Tibial nerve (tissue), 4 donors: ENCODE measurements at places on chromosomes 1 and 21. TPM values are rescaled to one million over a fixed set of nuclear protein-coding genes. Genes with fewer than 3 reads are reported as not detected.

DNA sequence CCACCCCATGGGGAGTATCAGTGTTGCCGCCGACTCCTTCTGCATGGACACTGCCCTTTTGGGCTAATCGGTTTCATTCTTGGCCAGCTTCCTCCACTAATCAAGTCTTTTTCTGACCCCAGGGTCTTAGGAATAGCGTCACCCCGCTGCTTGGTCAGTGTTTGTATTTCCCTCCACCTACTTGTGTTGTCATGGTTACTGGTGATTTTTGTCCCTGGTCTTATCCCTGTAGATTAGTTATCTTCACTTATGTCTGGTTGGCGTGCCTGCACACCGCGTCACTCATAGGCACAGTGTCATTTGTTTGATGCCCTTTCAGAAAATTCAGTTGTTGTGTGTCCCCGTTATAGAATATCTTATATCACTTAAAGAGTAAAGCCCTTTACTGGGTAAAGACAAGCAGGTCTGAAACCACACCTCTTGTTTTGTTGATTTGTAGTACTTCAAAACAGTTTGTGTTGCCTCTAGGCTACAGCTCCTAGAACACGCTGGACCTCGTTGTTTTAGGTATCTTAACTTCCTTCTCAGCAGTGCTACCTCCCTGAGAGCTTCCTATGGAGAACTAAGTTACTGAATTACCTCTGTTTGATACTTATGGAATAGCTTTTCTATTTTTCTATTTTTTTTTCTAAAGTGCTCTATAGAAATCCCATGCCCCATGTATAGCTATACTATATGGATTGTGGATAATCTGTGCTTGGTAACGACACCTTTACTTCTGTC, 868 bp downstream of the PPP1R12B start:
- DNase-seq: no peak

DNA sequence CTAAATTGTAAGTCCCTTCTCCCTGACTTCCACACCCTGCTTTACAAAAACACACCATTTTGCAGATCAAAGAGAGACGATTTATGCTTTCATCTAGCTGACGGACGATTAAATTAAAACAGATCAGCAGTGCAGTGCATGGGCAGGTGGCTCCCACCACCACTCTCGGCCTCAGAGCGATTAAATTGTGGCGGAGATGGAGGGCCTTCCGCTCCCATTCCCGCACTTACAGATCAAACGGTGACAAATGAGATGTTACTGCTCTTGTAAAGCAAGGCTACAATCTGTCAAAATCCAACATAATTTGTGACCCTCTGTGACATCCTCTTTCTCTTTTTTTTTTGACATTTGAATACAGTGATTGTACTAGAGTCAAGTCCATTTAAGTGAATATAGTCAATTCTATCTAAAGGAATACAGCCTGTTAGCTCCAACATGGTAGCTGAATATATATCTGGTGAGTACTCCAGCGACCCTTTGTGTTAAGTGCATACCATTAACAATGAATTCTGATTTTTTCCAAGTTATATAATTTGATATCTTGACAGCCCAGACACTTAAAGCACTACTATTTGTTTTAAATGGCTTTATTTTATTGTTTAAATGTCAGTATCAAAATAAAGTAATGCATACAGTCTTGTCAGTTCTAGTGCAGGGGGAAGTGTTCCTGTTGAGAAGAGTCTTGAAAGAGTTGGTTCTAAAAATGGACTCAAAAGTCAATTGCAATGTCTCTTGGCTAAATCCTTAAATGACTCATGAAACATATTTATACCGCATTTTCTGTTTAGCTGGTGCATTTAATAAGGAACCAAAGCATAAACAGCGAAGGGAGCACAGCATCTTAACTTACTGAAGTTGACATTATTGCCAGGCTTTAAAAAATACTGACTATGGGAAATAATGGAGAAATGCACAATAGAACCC, 109.0 kb downstream of the ESRRG start:
- no peak for DNase-seq

DNA sequence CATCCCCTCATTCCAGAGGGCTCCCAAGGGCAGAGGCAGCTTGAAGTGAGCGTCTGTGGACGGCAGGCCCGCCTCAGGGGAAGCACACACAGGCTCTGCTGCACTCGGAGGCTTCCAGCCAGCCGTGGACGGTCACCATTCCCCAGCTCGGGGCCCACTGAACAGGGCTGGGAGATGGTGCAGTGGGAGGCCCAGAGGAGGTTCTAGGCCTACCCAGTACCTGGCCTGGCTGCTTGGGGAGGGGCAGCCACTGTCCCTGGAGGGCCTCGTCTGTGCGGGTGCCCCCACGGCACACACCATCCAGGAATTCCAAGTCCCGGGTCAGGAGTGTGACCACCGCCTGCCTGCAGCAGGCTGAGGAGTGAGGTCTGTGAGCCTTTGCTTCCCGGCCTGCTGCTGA, 80.4 kb downstream of the SIK1 start:
- no peak for DNase-seq

DNA sequence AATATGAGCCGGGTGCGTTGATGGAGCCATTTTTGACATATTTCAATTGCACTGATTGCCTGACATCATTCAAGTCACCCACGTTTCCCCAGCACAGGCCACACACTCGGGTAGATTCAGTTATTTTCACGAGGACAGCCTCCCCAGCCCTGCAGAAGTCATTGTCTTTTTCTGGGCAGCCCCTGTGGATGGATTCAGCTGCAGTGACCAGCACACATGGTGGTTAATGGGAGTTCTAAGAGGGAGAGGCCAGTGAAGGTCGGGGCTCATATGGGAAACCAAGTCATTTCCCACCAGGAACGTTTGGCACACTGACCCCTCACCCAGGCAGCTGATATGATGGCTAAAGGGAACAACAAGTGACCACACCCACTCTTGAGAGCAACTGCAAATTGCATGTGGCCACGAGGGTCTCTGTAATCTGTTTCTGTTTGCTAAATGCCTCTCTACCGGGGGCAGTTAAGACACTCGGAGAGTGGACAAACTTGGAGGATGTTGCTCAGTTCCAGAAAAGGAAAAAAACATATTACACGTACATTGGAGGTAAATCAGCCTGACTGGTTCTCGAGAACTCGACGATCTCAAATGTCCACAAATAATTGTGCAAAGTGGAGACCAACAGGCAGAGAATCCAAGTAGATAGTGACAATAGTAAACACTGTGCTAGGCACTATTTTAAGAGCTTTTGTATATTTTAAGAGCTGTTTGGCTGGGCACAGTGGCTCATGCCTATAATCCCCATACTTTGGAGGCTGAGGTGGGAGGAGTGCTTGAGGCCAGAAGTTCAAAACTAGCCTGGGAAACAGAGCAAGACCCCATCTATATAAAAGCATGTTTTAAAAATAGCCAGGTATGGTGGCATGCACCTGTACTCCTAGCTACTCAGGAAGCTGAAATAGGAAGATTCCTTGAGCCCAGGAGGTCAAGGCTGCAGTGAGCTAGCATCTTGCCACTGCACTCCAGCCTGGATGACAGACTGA, 167.2 kb upstream of the IRF2BP2 start:
- no peak for DNase-seq

GRCh38 chr1:226872437-226872836, 2.0 kb downstream of the PSEN2 start:
- no peak for DNase-seq

- DNase-seq: no peak
Measured at GRCh38 chr21:33433425-33434114, 30.4 kb downstream of the IFNGR2 start.

GRCh38 chr1:49854741-49855140, 169.0 kb downstream of the AGBL4 start:
- DNase-seq: no peak

GRCh38 chr1:67188137-67188536, 21.9 kb downstream of the IL23R start:
- no peak for DNase-seq

- DNase-seq: no peak
Measured at GRCh38 chr1:105632342-105633196, 1423.9 kb upstream of the PRMT6 start.

DNA sequence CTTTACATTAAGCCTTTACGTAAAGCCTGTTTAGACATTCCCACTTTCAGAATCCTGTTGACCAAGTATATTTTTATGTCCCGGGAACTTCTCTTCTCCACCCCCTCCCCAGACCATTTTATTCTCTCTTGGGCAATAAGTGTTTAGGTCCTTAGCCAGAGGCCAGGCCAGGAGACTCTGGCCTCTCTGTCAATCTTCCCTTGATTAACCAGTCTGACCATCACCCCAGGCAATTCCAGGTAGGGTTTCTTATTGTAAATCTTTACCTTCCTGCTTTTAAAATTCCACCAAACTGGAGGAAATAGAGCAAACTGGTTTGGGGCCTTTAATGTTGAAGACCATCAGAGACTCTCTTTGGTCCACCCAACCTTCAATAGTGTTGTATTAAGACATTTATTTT, 12.2 kb upstream of the IFI6 start:
- DNase-seq: no peak

LCE1B gene
- not detected for total RNA-seq

BACE2 gene
- total RNA-seq: 96.9 TPM

IL20 gene
- total RNA-seq: not detected

ADAM30 gene
- total RNA-seq: not detected

KRTCAP2 gene
- 149 TPM for total RNA-seq
